ENCODE measurements at places on chromosomes 3 and 15.

DNA sequence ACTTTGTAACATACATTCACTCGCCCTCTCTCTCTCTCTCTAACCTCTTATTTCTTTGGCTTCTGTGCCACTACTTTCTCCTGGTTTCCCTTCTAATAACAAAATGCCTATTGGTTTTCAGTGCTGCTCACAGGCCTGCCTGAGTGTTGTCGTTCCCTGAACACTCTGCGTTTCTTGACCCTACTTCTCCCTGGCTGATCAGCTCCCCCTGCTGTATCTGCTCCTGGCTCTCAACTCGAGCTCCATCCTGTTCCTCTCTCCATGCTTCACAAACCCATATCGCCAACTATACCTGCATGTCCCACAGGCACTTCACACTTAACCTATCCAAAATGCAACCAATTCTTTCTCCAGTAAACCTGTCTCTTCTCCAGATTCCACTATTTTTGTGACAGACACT lies 111.4 kb downstream of the OPA1 start:
- no peak for DNase-seq

GRCh38 chr3:106827515-106828213 lies 549.6 kb upstream of the CCDC54 start:
- peak; percentile 59 for DNase-seq

- DNase-seq, result peak; percentile 44
Observed at GRCh38 chr15:62644216-62644888, 398.2 kb upstream of the TPM1 start.

GRCh38 chr3:131402391-131403039 lies 20.9 kb downstream of the NUDT16 start:
- DNase-seq, result peak; percentile 16

- DNase-seq, result no peak
Observed at GRCh38 chr3:168859143-168859542, 763.4 kb upstream of the GOLIM4 start.

- no peak for DNase-seq
Observed at GRCh38 chr3:124818398-124819091, 68.6 kb downstream of the ITGB5 start.
